Activated CD8-positive, alpha-beta memory T cell treated with anti-CD3 and anti-CD28 coated beads, Interleukin-2, amount 50 U/mL, for 48 hours (primary cell): ENCODE measurements at places on chromosomes 7 and 10.

DNA sequence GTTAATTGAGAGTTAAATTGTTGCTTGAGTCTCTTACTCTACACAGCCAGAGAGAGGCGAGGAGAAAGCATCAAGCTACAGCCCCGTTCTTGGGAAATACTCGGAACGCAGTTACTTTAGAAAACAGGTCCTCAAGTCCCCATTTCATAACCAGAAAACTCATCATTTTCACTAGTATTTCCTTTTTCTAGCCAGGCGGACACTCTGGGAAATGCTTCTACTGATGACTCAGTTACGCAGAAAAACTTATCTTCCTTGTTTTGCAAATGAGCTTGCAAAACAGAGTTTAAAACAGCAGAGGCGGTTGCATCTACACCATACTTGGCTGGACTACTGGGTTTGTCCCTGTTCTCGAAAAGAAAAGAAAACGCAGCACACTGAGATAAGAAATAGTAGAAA is 111.4 kb upstream of the FGFR2 start:
- DNase-seq, result no peak

DNA sequence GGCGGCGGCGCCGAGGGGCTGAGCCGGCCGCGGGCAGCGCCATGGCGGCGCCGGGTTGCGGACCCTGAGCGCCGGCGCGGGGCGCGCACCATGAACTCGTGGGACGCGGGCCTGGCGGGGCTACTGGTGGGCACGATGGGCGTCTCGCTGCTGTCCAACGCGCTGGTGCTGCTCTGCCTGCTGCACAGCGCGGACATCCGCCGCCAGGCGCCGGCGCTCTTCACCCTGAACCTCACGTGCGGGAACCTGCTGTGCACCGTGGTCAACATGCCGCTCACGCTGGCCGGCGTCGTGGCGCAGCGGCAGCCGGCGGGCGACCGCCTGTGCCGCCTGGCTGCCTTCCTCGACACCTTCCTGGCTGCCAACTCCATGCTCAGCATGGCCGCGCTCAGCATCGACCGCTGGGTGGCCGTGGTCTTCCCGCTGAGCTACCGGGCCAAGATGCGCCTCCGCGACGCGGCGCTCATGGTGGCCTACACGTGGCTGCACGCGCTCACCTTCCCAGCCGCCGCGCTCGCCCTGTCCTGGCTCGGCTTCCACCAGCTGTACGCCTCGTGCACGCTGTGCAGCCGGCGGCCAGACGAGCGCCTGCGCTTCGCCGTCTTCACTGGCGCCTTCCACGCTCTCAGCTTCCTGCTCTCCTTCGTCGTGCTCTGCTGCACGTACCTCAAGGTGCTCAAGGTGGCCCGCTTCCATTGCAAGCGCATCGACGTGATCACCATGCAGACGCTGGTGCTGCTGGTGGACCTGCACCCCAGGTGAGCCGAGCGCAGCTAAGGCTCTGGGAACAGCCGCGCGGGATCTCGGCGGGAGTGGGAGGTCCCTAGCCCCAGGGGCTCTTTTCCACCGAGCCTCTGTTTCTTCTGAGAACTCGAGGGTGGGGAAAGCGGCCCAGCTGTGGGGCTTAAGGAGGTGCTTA is at the start of gene GPR26:
Gene GPR26 (plus strand): TSS at position 38 of the 919 bp plus-strand sequence. CDS start 53 bp downstream, at position 91.
- no peak for DNase-seq

GRCh38 chr7:6165075-6165474 is 107.3 kb downstream of the CYTH3 start:
- DNase-seq, result no peak

DNA sequence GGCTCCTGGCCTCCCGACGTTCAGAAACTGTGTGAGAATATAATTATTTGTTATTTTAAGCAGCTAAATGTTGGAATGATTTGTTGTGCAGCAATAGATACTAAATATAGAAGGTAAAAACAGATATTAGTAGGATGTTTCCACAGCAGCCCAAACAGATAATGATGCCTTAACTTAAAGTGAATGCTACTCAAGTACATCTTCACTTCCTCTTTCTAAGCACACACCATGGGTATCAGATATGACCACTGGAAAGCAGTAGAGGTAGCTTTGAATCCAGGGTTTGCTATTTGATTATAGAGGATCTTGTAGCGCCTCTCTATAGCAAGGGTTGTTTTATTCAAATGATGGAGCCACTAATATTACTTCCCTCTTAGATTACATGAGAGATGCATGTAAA is 38.2 kb upstream of the BET1 start:
- no peak for DNase-seq

- DNase-seq, result no peak
These were observed 14.9 kb upstream of the TES start for GRCh38 chr7:116195451-116195850.

DNA sequence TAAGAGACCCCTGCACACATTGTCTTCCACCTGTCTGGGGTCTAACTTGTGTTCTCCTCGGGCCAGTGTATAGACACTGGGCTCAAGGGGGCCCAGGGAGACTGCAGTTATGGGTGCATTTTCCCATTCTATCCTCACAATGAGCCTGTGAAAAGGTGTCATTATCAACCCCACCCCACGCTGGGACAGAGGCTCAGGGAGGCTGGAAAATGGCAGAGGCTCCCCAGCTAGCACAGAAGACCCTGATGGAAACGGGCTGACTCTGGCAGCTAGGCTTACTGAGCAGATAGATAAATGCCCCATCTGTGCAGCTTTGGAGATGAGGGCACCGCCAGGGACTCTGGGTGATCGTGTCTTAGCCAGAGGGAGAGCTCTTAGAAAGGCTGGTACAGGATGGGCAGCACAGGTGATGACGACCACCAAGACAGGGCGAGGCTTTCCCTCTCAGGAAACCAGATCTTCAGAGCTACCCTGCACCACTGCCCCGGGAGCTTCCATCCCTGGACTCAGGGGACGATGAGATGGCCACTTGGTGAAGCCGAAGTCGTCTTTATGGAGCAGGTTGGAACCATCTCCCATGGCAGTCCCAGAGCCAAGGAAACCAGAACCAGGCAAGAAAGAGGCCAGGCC is 58.2 kb upstream of the CHST15 start:
- no peak for DNase-seq

- no peak for DNase-seq
These were observed 1.8 kb upstream of the MICALL2 start for GRCh38 chr7:1460821-1461645.

DNA sequence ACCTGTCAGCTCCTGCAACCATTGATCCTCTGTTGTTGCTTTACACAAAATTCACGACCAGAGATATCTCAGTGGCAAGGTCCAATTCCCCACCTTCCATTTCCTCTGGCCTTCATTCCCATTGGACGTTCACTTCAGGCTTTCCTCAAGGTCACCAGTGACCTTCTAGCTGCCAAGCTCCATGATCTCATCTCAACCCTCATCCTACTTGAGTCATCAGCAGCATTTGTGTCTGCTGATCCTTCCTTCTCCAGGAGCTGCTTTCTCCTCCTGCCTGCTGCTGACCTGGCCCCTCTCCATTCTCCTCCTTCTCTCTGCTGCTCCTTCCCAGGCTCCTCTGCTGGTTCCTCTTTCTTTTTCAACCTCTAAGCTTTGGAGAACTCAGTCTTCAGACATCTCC is 66.2 kb upstream of the C10orf90 start:
- no peak for DNase-seq

DNA sequence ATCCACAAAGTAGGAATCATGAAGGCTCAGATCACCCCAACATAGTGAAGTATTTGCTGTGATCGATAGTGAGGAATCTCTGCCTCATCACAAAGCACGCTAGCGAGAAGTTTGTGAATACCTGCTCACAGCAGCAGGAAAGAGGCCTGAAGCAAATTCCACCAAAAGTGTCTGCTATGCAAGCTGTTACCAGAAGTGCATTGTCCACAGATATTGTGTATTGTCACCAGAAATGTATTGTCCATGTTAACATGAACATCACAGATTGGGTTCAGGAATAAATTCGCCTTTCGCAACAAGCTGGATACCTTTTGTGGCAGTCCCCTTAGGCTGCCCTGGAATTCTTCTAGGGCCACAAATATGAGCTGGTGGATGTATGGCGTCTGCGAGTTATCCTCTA is 127.9 kb downstream of the MARCHF5 start:
- DNase-seq, result no peak

DNA sequence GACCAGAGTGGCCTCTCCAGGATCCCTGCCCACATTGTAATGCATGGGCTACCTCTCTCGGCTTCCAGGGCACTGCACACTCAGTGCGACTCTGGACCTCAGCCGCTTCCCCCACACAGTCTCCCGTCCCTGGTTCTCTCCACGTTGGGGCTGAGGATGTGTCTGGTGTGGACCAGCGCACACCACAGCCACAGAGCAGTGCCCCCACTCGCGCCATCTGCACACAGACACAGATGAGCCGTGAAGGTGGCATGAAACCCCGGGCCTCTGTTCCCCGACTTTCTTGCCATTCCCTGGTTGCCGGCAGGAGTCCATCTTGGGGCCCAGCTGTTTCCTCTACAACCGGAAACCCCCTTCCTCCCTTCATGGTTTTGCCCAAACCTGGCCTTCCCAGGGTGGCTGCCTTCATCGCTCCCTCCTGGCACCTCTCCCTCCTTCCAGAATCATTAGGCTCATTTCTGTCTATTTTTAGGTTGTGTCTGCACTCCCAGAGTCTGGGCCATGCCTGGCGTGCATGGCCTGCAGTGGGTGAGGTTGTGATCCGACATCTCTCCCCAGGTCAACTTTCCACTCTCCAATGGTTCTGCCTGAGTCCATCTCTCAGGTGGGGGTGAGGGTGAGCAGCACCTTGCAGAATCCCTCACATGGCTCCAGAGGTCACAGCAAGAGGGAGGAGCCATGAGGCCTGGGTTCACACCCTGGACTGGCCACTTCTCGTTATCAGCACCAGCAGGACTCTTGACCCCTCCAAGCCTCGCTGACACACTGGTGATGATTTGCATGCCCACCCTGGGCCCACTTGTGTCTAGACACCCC is 10.1 kb downstream of the RASGEF1A start:
- no peak for DNase-seq
